ENCODE measurements at places on chromosomes 2 and 18.

DNA sequence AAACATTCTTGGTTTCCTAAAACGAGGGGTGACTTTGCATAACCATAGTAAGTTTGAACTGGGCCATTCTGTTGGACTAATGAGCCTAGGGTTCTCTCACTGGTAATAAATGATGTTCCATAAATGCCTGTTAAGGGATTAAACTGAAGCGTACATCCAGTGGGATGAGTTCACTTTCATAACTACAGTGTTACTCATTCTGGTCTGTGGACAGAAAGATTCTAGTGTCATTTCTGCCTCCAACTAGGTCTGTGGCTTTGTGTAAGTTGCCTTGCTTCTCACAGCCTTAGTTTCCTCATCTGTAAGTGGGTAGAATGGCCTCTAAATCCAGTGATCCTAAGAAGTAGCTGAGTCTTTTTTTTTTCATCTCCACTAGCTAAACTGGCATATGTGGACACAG, 1860.6 kb upstream of the PIK3C3 start:
- no peak for DNase-seq

- no peak for DNase-seq
Measured at GRCh38 chr2:28618221-28619141, 122.6 kb downstream of the PLB1 start.

- DNase-seq = no peak
Measured at GRCh38 chr2:158999458-158999857, 31.0 kb downstream of the TANC1 start.

DNA sequence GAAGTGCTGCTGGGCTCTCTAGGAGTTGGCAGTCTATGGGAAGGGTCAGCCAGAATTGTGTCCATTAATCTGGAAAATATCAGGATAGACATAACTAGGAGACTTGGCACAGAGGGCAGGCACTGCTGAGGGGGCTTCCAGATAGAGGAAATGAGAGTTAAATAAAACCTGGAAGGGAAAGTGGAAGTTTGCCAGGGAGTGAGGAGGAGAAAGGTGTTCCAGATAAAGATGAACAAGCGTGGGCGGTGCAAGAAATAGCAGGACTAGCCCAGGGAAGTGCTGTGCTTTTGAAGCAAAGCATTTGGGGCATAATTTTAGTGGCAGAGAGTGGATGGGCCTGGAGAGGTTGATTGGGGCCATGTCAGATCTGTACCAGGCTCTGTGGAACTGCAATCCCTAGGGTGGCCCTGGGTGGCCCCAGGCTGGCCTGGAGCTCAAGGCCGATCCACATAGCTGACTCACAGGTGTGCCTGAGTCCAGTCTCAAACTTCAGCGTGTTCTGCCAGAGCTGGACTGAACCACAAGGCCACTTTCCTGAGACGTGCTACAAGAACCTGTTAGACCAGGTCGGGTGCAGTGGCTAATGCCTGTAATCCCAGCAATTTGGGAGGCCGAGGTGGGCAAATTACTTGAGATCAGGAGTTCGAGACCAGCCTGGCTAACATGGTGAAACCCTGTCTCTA, 26.9 kb downstream of the GALM start:
- DNase-seq = no peak

GRCh38 chr2:233686928-233687327, 5.2 kb downstream of the UGT1A7 start:
- DNase-seq = no peak

DNA sequence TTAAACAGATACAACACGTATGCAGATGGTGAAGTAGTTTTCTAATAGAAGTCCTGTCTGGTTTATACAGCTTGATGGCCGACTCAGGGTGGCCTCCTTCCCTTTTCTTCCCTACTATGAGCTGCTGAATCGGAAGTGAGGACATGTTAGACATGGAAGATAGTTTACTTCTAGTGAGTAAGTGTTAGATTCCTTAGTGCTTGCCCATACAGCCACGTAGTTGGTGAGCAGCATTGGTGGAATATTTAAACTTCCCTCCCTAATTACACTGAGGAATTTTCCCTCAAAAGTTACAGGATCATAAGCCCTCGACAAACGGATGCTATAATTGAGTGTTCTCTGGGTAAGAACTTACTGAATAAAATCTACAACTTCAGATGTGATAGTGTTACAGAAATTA, 52.1 kb downstream of the RHBDD1 start:
- no peak for DNase-seq

GRCh38 chr2:182366628-182367027, 60.2 kb downstream of the PDE1A start:
- DNase-seq = no peak

DNA sequence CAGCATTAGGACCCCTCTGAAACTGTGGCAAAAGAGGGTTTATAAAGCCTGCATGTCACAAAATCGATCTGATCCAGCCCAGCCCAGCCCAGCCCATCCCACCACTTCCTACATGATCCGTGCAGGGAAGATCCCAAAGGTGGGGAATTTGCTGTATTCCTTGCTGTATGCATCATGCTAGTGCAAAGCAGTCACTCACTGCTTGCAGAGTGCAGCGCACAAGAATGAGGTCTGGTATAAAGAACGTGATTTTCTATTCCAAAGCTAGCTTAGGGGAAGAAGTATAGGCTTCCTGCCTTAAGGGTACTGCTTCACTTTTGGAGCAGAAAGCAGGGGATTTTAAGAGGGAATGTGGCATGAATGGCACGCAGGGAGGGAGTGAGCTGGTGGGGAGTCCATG, 18.9 kb upstream of the SERPINB11 start:
- no peak for DNase-seq

DNA sequence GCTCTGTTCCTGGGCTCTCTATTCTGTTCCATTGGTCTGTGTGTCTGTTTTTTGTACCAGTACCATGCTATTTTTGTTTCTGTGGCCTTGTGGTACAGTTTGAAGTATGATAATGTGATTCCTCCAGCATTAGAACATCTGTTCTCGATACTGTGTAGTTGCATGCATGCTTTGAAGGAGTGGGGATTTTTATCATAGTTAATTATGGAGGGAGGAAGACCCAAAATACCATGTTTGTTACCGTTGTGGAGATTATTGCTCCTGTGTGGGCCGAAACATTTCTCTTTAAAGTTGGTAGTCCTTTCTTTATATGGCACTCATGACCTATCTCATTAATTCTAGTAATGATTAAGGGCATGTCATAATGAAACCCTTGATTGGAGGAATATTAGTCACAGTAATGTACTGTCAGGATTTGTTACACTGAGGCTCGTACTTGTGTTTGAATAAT, 87.6 kb downstream of the TTC27 start:
- no peak for DNase-seq

DNA sequence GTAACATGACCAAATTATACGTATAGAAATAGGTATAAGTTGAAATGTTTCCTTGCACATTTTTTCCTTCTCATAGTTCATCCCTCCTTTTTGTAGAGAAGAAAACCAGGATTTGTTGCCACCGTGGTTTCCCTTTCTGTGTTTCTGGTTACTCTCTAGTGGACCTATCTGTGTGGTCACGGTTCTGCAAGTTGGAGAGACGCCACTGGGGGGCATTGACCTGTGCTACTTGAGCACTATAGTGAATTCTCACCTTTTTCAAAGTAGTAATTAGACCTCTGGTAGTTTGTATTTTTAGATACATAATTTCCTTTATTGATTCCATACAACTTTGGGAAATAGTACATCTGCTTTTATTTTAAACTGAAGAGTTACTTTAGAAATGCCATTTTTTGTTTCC, 444.8 kb downstream of the PTPRM start:
- no peak for DNase-seq

DNA sequence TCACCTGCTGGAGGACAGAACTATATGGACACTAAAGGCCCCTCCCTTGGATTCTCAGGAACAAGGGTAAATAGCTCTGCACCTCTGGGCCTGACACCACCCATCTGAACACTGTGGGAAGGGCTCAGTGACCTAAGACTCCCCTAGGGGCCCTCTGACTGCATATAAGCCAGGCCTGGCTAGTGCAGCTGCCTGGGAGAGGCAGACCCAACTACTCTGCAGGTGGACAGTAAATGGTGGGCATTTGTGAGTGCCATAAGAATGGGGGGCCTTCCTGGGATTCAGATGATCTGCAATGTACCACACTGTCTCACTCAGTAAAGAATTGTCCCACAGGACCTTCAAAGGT, 11.2 kb upstream of the WIPF1 start:
- no peak for DNase-seq

- no peak for DNase-seq
Measured at GRCh38 chr2:29223851-29224692, 108.9 kb downstream of the CLIP4 start.

GRCh38 chr2:28427741-28428415, 35.2 kb downstream of the FOSL2 start:
- DNase-seq = no peak

GRCh38 chr2:239832490-239833268, 192.5 kb downstream of the NDUFA10 start:
- DNase-seq = no peak

DNA sequence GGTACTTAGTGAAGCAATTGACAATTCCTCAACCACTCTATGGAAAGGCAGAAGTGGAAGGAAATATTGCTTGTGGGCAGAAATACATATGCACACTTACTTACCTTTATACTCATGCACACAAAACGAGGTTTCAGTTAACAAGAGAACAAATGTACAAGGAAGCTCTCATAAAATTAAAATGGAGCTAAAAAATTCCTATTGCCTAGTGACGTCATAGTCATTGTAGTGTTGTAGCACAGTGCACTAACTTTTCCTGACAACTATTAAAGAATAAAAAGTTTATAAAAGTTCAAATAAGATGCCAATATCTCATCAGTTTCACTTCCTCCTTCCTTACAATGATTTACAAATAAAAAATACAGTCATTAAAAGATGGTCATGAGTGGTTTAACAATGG, 1161.9 kb upstream of the NRXN1 start:
- DNase-seq = no peak

GRCh38 chr2:240934701-240935102, 28.6 kb downstream of the CROCC2 start:
- no peak for DNase-seq

GRCh38 chr18:49892148-49892924, 79.0 kb upstream of the ACAA2 start:
- no peak for DNase-seq

DNA sequence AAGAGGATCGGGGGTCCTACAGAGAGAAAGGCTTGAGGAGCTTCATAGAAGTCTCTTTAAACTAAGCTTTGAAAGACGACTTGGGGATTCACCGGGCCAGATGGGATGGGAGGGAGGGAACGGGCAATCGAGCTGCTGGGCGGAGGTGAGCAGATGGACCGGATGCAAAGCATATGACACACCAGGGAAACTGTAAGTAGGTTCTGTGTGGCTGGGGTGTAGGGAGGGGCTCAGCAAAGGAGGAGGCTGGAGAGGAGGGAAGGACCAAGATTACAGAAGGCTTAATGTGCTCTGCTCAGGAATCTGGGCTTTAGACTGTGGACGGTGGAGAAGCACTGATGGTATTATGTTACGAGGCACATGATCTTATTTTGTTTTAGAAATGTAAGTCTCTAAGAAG, 131.5 kb downstream of the MAIP1 start:
- DNase-seq = no peak

- DNase-seq = no peak
Measured at GRCh38 chr2:165499131-165499530, 29.6 kb downstream of the CSRNP3 start.

GRCh38 chr2:98459496-98460175, 15.0 kb downstream of the INPP4A start:
- DNase-seq = no peak
